ENCODE measurements at places on chromosomes 7 and 10. TPM values are rescaled to one million over a fixed set of nuclear protein-coding genes. Genes with fewer than 3 reads are reported as not detected.

DNA sequence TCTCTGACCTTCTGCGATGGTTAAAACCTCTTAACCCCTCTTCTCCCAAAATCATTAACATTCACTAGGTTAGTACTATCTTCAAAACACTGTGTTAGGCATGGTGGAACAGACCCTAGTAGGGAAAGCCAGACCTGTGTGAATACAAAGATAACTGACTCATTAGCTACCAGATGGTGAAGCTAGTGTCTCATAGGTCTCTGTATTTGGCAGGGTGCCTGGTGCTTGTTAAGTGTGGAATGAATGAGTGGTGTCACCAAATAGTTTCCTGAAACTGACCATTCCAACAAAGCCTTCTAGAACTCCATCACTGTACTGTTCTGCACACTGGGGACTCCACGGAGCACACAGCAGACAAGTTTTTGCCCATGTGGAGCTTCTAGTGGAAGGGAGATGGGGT lies 27.7 kb upstream of the TM9SF3 start:
- DNase-seq: no peak

DNA sequence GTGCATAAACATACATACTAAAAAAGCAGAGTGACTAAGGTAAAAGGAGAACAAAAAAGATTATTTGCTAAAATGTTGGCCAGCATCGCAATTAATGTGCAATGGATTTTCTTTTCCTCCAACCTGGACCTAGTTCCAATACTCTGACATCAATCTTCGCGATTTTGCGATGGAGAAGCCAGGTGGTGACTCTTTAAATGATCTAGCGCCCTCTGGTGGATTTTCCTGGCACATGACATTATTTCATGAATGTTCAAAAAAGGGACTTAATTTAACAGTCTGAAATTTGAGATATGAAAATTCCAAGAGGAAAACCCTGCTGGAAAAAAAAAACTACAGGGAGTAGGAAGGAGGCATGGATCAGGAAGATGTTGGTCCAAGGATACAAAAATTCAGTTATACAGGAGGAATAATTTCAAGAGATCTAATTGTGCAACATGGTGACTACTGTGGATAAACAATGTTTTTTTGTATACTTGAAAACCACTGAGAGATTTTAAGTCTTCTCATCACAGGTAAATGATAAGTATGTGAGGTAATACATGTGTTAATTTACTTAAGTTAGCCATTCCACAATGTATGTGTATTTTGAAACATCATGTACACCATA lies 4.3 kb upstream of the KCNMA1 start:
- DNase-seq: peak; percentile 43

- no peak for DNase-seq
Measured at GRCh38 chr7:121302214-121302745, 26.5 kb upstream of the WNT16 start.

Gene EPHA1
- 4.7 TPM for total RNA-seq

Gene SUN1
- total RNA-seq: 879 TPM

Gene LRIT1
- total RNA-seq: not detected

Gene TEX47
- not detected for total RNA-seq

DNA sequence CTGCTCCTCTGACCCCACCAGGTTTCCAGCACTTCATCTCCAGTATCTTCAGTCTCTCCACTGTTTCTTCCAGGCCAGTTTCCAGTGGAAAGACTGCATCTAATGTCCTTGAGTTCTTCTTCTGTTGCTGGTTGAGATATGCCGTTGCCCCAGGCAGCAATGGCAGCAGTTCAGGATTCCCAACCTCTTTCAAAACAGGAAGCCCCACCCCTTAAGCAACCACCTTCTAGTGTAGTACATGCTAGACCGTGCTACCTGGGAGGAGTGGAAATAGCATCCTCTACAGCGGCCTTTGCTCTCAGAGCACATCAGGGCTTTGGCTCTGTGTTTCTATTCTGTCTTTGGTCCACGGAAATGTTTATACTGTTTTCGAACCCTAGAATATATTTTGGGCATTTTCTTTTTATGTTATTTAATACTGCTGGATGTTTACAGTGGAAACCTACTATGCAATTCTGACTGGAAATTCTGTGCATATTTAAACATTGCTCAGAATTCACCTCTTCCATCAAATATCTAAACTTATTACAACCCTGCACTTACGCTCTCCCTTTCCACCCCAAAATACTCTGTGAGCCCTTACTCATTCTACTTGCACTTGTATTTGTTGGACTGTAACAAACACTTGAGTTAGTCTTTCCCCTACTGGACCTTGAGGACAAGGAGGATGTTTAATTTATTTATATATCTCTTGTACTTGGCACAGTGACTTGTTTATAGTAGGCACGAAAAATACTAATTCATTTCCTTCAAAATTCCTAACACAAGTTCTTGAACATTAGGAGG lies 8.5 kb upstream of the BPGM start:
- DNase-seq: no peak

DNA sequence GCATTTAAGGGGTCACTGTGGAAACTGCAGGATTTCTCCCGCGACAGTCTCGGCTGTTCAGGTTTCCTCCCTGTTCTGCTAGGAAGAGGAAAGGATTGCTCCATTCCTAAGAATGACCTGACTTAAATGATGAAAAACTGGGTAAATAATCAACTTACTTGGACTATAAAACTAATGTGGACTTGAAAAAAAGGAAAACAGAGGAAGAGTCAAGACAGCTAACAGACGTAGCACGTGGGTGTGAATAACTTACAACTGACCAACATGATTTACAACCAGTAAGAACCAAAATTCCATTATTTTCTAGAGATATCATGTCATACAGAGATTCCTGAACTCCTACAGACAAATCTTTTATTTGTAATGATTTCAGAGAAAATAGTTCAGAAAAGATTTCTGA lies 93.8 kb downstream of the ADAM12 start:
- no peak for DNase-seq

Gene AGR2
- total RNA-seq: not detected

GRCh38 chr10:20897146-20897825 lies at the start of gene NEBL:
Gene NEBL, minus strand, starts transcription at chr10:20897311. Its CDS starts 106 bp downstream, at chr10:20897205.
- DNase-seq: no peak

GRCh38 chr10:75001715-75002350 lies 109.6 kb upstream of the SAMD8 start:
- no peak for DNase-seq

DNA sequence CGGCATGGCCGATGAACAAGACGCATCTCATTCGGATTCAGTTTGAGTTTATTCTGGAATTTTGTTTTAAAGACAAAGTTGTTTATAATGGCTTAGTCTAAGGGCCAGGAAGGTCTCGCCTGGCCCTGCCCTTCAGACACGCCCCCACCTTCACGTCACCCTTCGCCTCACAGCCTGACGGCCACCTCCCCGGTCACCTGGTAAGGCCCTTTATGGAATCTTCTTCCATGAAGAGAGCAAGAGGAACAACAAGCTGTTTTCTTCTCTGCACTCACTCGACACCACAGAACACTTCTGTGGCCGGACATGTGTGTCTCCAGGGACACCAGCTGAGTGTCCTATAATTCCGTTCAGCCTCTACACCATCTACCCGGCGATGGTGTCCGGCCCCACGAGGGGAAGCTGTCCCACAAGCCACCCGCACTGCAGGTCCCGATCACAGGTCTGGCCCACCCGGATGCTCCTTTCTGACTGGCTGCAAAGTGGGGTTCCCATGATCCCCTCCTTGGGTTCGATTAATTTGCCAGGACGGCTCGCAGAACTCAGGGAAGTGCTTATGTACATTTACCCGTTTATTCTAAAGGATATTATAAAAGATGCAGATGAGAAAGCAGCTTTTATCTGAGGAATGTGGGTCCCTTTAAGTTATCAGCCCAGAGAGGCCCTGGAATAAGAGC lies 17.4 kb upstream of the KNDC1 start:
- DNase-seq: peak; percentile 13

Gene SPAM1
- total RNA-seq: not detected

DNA sequence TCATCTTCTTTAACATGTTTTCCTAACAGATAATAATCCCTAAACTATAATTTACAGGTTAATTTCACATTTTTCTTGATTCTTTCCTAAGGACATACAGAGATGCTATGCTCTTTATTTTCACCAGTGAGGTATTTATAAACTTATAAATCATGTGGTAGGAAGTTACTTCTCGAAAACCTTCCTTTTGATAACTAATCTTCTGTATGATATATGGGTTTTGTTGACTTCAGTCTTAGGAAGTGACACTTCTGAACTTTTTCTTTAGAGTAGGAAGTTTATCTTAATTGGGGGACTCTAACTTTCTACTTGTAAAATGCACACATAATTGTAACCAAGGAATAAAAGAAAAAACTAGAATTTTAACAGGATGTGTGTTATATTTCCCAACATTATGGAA lies 9.8 kb upstream of the PNPLA8 start:
- DNase-seq: no peak

Gene FAM25G
- total RNA-seq: not detected

Data from glutamatergic neuron (in vitro differentiated cells).